Thyroid gland (tissue), 4 donors: ENCODE measurements at places on chromosomes 11 and 22. TPM values are rescaled to one million over a fixed set of nuclear protein-coding genes. Genes with fewer than 3 reads are reported as not detected.

DNA sequence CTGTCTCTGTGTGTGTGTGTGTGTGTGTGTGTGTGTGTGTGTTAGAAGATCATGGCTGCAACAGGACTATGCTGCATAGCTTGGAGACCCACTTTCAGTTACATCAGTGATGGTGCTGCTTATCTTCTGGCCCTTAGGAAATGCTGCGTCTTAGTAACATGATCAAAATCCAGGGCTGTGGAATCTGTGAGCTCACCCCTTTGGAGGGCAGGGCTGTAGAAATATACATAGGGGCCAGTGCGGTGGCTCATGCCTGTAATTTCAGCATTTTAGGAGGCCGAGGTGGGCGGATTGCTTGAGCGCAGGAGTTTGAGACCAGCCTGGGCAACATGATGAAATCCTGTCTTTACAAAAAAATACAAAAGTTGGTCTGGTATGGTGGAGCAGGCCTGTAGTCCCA is 151.5 kb upstream of the RASSF10 start:
- no peaks in the 10 kb centered on the region for H3K36me3 ChIP-seq
- H3K4me1 ChIP-seq: peaks cover 12% of the 10 kb centered on the region
- no peaks in the 10 kb centered on the region for H3K27me3 ChIP-seq
- H3K27ac ChIP-seq: no peak overlapping the region
- DNase-seq: no peak

DNA sequence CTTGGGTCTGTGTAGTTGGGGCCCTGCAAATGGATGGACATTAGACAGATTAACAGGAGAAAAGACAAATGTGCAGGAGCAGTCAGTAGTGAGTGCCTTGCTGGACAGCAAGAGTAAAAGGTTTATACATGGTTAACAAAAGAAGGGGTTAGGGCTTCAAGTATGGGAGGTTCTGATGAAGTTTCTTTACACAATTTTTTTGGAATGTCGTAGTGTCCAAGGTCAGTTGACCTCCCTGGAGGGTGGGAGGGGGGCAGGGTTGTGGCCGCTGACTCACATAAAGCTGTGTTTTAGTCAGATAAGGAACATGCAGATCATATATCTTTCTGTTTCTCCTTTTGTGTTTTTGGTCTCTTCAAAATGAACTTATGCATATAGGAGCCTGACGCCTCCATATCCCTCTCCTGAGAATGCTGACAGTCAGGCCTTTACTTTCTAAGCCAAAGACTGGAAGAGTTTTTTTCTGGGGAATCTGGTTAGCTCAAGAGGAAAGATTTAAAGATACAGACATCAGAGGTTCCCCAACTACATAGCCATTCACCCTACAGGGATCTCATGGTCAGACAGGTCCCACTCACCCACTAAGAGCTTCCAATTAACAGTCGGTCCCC is 134.3 kb downstream of the NECTIN1 start:
- DNase-seq: no peak
- H3K36me3 ChIP-seq: no peaks in the 10 kb centered on the region
- H3K27ac ChIP-seq: no peak overlapping the region
- no peaks in the 10 kb centered on the region for H3K4me1 ChIP-seq

GRCh38 chr22:36541831-36542411 is 13.0 kb upstream of the EIF3D start:
- no peak overlapping the region for H3K4me3 ChIP-seq
- no peak for DNase-seq
- H3K36me3 ChIP-seq: no peaks in the 10 kb centered on the region
- no peaks in the 10 kb centered on the region for H3K4me1 ChIP-seq

The CCDC15 gene
- total RNA-seq: 0.33 TPM

The ANO5 gene
- total RNA-seq: 7.4 TPM

- peaks cover 6% of the 10 kb centered on the region for H3K4me1 ChIP-seq
- no peak overlapping the region for H3K4me3 ChIP-seq
- no peak overlapping the region for H3K27ac ChIP-seq
Observed at GRCh38 chr11:119567688-119568582, 145.0 kb upstream of the THY1 start.

The GP1BB gene
- total RNA-seq: 2.6 TPM

DNA sequence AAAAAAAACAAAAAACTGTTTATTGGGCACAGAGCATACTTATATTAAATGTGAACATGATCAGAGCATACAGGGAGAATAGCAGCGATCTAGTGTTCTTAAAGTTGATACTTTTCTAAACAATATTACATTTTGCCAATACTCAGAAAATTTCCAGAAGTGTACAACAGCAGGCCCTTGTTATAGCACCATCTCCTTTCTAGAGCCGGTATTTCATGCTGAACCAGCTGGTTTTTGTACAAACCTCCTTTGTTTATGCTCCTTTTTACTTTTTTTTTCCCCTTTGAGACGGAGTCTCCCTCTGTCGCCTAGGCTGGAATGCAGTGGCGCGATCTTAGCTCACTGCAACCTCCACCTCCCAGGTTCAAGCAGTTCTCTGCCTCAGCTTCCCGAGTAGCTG is 90.7 kb downstream of the PPP6R3 start:
- H3K27me3 ChIP-seq: no peaks in the 10 kb centered on the region
- H3K36me3 ChIP-seq: peaks cover 10% of the 10 kb centered on the region
- no peak for DNase-seq
- H3K4me3 ChIP-seq: no peak overlapping the region
- H3K27ac ChIP-seq: peak overlapping the region; percentile 47

GRCh38 chr11:60485987-60486386 is 6.6 kb upstream of the MS4A12 start:
- H3K36me3 ChIP-seq: no peaks in the 10 kb centered on the region
- no peaks in the 10 kb centered on the region for H3K27me3 ChIP-seq
- no peaks in the 10 kb centered on the region for H3K4me1 ChIP-seq
- no peak overlapping the region for H3K27ac ChIP-seq
- no peak for DNase-seq

The TUG1 gene
- total RNA-seq: 99.7 TPM

The GPR83 gene
- total RNA-seq: 0.81 TPM

The H19 gene
- 21.5 TPM for total RNA-seq

The RFPL3 gene
- total RNA-seq: not detected

DNA sequence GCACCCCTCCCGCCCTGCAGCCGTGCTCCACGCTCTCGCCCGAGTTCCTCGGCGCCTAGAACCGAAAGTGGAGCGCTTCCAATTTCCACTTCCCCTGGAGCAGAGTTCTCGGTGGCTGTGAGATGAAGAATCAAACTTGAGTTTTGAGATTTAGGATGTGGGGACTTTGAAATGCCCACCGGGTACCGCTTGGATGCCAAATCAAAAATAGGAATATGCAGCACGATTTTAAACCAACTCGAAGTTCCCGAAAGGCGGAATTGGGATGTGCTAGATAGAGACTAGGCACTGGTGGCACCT is 569 bp downstream of the POLA2 start:
- H3K4me3 ChIP-seq: peak overlapping the region; percentile 16
- H3K27me3 ChIP-seq: no peaks in the 10 kb centered on the region
- no peaks in the 10 kb centered on the region for H3K36me3 ChIP-seq

The FAM118A gene
- 15.7 TPM for total RNA-seq

GRCh38 chr11:69360606-69361005 is 66.7 kb downstream of the MYEOV start:
- DNase-seq: no peak
- no peaks in the 10 kb centered on the region for H3K27me3 ChIP-seq
- no peak overlapping the region for H3K27ac ChIP-seq
- no peaks in the 10 kb centered on the region for H3K36me3 ChIP-seq

The SELENOO gene
- 50.6 TPM for total RNA-seq

The CDKN1C gene
- total RNA-seq: 12.6 TPM

DNA sequence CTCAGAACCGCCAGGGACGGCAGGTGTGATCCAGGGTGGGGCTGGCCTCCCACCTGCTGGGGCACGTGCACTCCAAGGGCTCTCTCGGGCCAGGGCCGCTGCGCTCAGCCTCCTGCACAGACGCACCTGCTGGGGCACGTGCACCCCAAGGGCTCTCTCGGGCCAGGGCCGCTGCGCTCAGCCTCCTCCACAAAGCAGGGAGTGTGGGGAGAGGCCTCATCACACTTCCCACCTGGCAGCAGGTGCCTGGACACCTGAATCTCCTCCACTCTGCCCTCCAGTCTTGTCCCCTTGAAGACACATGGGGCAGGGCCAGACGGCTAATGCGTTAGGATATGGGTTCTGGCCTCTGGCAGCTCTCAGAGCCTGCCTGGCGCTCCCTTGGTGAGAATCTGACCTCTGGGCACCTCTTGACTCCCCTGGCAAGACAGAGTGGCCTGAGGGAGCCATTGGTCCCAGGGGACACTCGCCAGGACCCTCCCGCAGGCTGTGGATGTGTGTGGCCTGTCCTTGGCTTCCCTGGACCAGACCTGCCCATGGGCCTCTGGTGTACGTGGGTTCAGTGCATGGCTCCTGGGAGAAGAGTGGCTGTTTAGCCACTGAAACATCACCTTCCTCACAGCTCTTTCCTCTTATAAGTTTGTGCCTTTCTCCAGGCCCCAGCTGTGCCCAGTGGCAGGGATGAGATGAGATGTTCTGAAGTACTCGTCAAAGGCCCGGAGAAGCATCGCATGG is 73.5 kb downstream of the BRD1 start:
- H3K4me1 ChIP-seq: no peaks in the 10 kb centered on the region
- H3K27me3 ChIP-seq: no peaks in the 10 kb centered on the region
- DNase-seq: no peak
- no peak overlapping the region for H3K4me3 ChIP-seq

GRCh38 chr11:61968758-61969390 is 1.4 kb upstream of the FTH1 start:
- H3K4me3 ChIP-seq: no peak overlapping the region
- no peaks in the 10 kb centered on the region for H3K27me3 ChIP-seq
- no peak for DNase-seq
- H3K4me1 ChIP-seq: peaks cover 68% of the 10 kb centered on the region
- H3K27ac ChIP-seq: peak overlapping the region; percentile 99
- peaks cover 25% of the 10 kb centered on the region for H3K36me3 ChIP-seq

- DNase-seq: peak; percentile 49
- H3K4me3 ChIP-seq: no peak overlapping the region
- H3K27me3 ChIP-seq: no peaks in the 10 kb centered on the region
- H3K4me1 ChIP-seq: peaks cover 25% of the 10 kb centered on the region
Observed at GRCh38 chr22:20523086-20523983, 15.9 kb downstream of the MED15 start.

The FXYD6 gene
- 58.6 TPM for total RNA-seq

GRCh38 chr11:121474680-121475079 is 21.9 kb upstream of the SORL1-AS1 start:
- no peak for DNase-seq
- H3K4me3 ChIP-seq: no peak overlapping the region
- no peaks in the 10 kb centered on the region for H3K36me3 ChIP-seq
- H3K27ac ChIP-seq: no peak overlapping the region
- peaks cover 33% of the 10 kb centered on the region for H3K4me1 ChIP-seq

- no peak overlapping the region for H3K4me3 ChIP-seq
- H3K36me3 ChIP-seq: no peaks in the 10 kb centered on the region
- peaks cover 4% of the 10 kb centered on the region for H3K4me1 ChIP-seq
- no peak overlapping the region for H3K27ac ChIP-seq
Observed at GRCh38 chr11:15937601-15938120, 418.7 kb downstream of the SOX6 start.

GRCh38 chr22:36398601-36399471 is 11.1 kb upstream of the MYH9 start:
- no peak overlapping the region for H3K4me3 ChIP-seq
- DNase-seq: no peak
- H3K4me1 ChIP-seq: peaks cover 23% of the 10 kb centered on the region
- no peak overlapping the region for H3K27ac ChIP-seq
- H3K27me3 ChIP-seq: no peaks in the 10 kb centered on the region
- H3K36me3 ChIP-seq: no peaks in the 10 kb centered on the region

GRCh38 chr11:1450949-1451710 is 35.4 kb downstream of the MOB2 start:
- H3K4me3 ChIP-seq: no peak overlapping the region
- DNase-seq: no peak
- H3K27me3 ChIP-seq: no peaks in the 10 kb centered on the region

DNA sequence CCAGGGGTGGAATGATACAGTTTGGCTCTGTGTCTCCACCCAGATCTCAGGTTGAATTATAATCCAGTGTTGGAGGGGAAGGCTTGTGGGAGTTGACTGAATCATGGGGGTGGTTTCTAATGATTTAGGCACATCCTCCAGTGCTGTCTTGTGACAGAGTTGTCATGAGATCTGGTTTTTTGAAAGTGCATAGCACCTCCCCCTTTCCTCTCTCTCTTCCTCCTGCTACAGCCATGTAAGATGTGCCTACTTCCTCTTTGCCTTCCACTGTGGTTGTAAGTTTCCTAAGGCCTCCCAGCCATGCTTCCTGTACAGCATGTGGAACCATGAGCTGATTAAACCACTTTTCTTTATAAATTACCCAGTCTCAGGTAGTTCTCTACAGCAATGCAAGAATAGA is 45.1 kb downstream of the THAP12 start:
- no peak overlapping the region for H3K27ac ChIP-seq
- H3K27me3 ChIP-seq: no peaks in the 10 kb centered on the region
- no peaks in the 10 kb centered on the region for H3K4me1 ChIP-seq
- H3K36me3 ChIP-seq: no peaks in the 10 kb centered on the region
- H3K4me3 ChIP-seq: no peak overlapping the region

GRCh38 chr22:22817468-22818201 is 70.0 kb upstream of the IGLL5 start:
- H3K27me3 ChIP-seq: no peaks in the 10 kb centered on the region
- H3K36me3 ChIP-seq: no peaks in the 10 kb centered on the region
- H3K4me1 ChIP-seq: no peaks in the 10 kb centered on the region

- peaks cover 3% of the 10 kb centered on the region for H3K4me1 ChIP-seq
- peak; percentile 46 for DNase-seq
- no peaks in the 10 kb centered on the region for H3K27me3 ChIP-seq
- no peak overlapping the region for H3K4me3 ChIP-seq
- peak overlapping the region; percentile 41 for H3K27ac ChIP-seq
Observed at GRCh38 chr11:3123761-3124733, 41.1 kb downstream of the OSBPL5 start.

DNA sequence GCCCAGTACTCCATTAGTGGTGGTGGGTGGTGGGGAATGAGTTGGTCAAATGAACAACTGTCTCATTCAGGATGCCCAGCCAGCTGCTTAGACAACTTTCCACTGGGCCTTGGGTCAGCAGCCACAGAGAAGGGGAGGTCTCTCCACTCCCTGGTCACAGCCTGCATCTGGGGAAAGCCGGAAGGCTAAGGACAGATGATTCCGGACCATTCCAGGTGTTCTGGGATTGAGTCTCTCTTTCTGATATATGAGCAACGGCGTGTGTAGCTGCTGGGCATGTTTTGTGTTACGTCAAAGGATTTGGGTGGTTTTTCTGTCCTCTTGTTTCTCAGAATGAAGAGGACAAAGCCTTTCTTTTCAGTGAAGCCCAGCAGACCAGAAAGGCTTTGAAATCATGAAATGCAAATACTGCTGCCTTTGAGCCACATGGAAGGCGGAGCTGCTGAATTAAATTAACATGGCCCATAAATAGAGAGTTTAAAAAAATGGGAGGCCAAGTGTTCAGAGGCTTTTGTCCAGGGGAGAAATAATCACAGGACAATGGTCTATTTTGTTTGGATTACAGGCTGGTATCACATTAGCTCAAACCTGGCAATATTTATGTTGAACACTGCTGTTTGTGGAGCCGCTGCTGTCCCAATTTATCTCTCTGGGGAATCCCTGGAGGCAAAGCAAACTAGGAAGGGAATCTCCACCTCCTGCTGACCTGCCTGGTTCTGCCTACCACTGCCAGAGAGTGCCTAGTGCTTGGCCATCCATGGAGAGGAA is 234.4 kb upstream of the E2F8 start:
- H3K4me1 ChIP-seq: peaks cover 24% of the 10 kb centered on the region
- no peaks in the 10 kb centered on the region for H3K36me3 ChIP-seq
- no peak overlapping the region for H3K4me3 ChIP-seq
- no peaks in the 10 kb centered on the region for H3K27me3 ChIP-seq
